ENCODE measurements at places on chromosomes 13 and 19.

GRCh38 chr13:33251131-33251661 is 34.4 kb downstream of the STARD13 start:
- peak; percentile 50 for DNase-seq

GRCh38 chr19:29583196-29583999 is 22.7 kb upstream of the POP4 start:
- DNase-seq, result no peak

DNA sequence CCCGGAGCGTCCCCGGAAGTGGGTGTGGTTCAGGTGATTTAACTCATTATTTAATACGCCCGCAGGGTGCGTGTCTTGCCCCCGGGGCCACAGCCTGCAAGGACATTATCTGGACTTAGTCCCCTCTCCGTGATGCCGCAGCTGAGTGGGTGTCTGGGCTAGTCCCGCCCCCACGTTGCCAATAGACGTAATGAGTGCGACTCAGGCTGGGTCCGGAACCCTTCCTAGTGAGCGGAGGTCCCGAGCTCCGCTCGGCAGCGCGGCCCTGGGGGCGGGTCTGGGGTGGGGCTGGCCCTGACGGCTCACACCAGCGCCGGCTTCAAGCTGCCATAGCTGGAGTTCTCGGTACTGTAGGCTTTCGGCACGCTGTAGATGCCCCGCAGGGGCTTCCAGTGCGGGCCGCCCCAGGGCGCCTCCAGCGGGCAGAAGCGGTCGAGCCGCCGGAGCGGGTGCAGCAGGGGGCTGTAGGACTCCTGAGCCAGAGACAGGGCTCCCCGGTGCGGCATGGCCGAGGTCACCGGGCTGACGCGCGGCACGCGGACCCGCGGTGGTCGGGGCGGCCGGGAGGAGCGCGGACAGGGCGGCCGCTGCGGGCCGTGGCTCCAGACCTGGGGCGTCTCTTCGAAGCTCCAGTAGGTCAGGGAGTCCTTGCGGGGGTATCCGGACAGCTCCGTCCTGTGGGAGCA is 918 bp upstream of the LHB start:
- DNase-seq, result peak; percentile 74

DNA sequence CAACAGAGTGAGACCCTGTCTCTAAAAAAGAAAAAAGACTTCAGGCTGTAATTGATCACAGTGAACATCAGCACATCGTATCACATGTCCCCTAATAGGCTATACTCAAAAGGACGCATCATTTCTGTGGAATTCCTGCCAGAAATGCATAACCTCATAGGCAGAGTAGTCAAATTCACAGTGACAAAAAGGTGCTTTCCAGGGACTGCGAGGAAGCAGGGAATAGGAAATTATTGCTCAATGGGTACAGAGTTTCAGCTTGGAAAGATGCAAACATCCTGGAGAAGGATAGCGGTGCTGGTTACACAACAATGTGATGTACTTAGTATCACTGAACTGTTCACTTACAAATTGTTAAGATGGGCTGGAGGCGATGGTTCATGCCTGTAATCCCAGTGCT is 41.1 kb upstream of the MRI1 start:
- DNase-seq, result no peak

- peak; percentile 15 for DNase-seq
Measured at GRCh38 chr19:1945899-1946298, 4.9 kb downstream of the CSNK1G2 start.

GRCh38 chr13:99266827-99267226 is 8.6 kb upstream of the GPR18 start:
- DNase-seq, result no peak

GRCh38 chr19:15874821-15875474 is 22.9 kb downstream of the CYP4F2 start:
- no peak for DNase-seq

- DNase-seq, result no peak
Measured at GRCh38 chr19:3007975-3008374, 21.1 kb downstream of the TLE2 start.

DNA sequence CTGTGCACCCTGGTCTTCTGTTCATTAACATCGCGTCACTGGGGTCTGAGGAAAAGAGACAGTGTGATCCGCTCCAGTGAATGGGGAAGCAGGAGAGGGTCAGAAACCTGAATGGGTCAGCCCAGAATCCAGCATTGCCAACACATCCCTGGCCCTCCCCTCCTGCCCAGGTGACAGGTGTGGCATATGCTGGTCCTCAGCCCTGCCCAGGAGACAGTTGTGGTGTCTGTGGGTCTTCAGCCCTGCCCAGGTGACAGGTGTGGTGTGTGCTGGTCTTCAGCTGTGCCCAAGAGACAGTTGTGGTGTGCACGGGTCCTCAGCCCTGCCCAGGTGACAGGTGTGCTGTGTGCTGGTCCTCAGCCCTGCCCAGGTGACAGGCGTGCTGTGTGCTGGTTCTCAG is 8.0 kb downstream of the TFDP1 start:
- no peak for DNase-seq

DNA sequence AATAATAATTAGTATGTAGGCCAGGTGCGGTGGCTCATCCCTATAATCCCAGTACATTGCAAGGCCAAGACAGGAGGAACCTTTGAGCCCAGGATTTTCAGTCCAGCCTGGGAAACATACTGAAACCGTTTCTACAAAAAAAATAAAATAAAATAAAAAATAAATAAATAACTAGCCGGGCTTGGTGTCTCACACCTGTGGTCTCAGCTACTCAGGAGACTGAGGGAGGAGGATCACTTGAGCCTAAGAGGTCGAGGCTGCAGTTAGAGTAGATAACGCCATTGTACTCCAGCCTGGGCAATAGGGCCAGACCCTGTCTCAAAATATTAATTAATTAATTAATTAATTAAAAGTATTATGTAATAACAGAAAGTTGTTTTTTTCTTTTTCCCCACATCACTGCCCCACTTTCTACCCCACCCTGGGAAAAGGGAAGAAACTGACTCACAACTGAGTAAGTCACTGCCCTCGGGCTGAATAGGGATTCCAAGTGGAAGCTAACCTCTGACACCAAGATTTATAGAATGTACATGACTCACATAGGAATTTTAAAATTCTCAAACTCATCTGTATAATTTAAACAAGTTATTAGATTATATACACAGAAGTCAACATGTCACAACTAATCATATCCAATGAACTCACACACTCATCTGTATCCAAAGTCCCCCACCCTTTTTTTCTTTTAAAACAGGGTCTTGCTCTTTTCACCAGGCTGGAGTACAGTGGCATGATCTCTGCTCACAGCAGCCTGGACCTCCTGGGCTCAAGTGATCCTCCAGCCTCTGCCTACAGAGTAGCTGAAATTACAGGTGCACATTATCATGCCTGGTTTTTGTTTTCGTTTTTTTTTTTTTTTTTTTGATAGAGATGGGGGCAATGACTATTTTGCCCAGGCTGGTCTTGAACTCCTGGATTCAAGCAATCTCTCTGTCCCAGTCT is 12.5 kb downstream of the ZNF611 start:
- DNase-seq, result no peak

DNA sequence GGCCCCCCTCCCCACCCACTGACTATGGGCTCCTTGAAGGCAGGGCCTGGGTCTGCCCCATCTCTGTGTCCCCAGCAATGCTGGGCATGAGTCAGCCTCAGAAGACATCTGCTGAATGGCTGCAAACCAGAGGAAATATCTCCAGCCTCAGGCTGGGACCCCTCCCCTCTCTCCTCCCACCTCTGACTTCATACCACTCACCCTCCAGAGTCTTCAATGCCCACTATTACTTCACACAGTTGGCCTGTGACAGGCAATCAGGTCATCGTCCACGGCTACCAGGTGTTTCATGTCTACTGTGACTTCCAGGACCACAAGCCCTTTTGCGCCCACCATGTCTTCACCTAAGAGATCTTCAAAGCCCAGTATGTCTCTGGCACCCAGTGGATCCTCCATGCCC is at the start of gene SRRM5:
Gene SRRM5, plus strand, starts transcription at position 301 of the 400 bp plus-strand sequence. Its CDS starts 34 bp downstream, at position 335.
- DNase-seq, result no peak

- no peak for DNase-seq
Measured at GRCh38 chr19:1863328-1863637, at the start of gene KLF16. Gene KLF16, minus strand, starts transcription at chr19:1863579. Its CDS starts 82 bp downstream, at chr19:1863497.

- no peak for DNase-seq
Measured at GRCh38 chr19:4657262-4657661, 12.9 kb downstream of the MYDGF start.

DNA sequence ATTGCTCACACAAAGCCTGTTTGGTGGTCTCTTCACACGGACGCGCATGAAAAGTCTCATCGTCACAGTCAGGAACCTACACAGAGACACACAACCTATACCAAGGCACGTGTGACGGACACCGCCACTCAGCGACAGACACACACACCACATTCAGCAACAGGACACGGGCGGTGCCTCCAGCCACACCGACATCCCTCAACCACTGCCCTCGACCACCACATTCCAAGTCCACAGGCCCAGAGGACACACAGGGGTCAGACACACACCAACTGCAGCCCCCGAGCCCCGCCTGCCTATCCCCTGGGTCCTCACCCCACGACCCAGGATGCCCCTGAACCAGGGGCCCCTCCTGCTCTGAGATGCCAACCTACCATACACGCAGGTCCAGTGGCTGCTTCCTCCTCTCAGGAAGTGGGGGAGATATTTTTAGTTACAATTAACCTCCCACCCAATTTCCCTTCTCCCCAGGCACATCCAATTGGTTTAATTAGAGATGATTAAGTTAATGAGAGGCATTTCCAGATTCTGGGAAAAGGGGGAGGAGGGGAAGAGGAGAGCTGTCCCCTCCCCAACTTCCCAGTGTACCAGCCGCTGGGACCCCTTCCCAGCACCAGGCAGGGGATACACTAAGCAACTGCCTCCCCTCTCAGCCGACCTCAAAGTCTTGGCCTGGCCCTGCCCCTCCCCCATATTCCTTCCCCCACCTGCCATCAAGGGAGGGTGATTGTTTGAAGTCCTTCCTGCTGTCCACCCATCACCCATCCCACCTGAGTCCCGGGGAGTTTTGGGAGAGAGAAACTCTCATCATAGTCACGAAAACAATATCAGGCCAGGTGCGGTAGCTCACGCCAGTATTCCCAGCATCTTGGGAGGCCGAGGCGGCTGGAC is 20.4 kb downstream of the MEIS3 start:
- no peak for DNase-seq

GRCh38 chr13:39836038-39836437 is 180.6 kb downstream of the COG6 start:
- DNase-seq, result no peak

GRCh38 chr13:20438801-20439200 is 86.9 kb downstream of the CRYL1 start:
- no peak for DNase-seq

GRCh38 chr13:40508127-40508526 is 158.3 kb downstream of the FOXO1 start:
- DNase-seq, result no peak

GRCh38 chr13:41492432-41493260 is 35.3 kb downstream of the RGCC start:
- DNase-seq, result no peak

GRCh38 chr13:104461049-104461448 is 1394.8 kb upstream of the SLC10A2 start:
- no peak for DNase-seq

- DNase-seq, result no peak
Measured at GRCh38 chr13:105806628-105806920, 728.9 kb downstream of the EFNB2 start.

DNA sequence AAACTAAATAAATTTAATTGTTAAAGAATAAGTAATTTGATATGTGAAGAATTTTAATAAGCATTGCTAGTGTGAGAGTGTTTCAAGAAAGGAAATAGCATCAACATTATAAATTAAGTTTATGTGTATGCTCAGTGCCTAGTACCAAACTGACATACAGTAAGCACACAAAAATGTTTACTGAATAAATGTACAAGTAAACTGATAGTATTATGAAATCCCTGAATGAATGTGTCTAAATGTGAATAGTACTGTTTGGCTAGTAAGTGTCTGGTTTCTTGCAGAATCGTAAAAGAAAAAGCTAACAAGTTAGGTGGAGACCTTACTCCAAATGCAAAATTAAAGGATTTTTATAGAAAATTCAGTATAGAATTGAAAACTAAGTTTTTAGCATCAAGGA is 233.6 kb downstream of the PCDH9 start:
- DNase-seq, result no peak

GRCh38 chr19:10513223-10513622 is 4.0 kb downstream of the S1PR5 start:
- no peak for DNase-seq

DNA sequence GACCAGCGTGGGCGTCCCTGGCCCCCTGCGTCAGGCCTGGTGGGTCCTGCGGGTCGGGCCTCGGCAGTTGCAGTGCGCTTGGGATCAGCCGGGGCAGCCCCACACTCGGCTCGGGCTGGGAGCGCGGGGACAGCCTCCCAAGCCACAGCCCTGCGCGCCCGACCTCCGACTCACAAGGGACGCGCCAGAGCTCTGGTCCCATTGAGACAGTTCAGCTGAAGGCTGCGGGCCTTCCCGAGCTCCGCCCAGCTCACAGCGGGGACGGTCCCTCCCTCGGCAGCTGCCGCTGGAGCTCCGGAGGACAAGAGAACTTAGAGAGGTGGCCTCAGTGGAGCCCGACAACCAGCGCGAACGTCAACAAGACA is 45.7 kb upstream of the ZNF730 start:
- peak; percentile 44 for DNase-seq

Measured in GM06990 (cell line).